SJCRH30 (cell line): ENCODE measurements at places on chromosomes 7 and 10. TPM values are rescaled to one million over a fixed set of nuclear protein-coding genes. Genes with fewer than 3 reads are reported as not detected.

GRCh38 chr7:44346063-44346462 is 20.7 kb upstream of the CAMK2B start:
- no peaks in the 10 kb centered on the region for H3K4me1 ChIP-seq
- no peaks in the 10 kb centered on the region for H3K27me3 ChIP-seq
- H3K36me3 ChIP-seq, result no peaks in the 10 kb centered on the region
- no peak overlapping the region for H3K27ac ChIP-seq
- no peak for DNase-seq
- H3K4me3 ChIP-seq, result no peak overlapping the region

- no peak overlapping the region for H3K27ac ChIP-seq
- H3K4me1 ChIP-seq, result no peaks in the 10 kb centered on the region
- H3K27me3 ChIP-seq, result no peaks in the 10 kb centered on the region
- H3K4me3 ChIP-seq, result no peak overlapping the region
- H3K36me3 ChIP-seq, result no peaks in the 10 kb centered on the region
These were observed 387.0 kb upstream of the SEMA3D start for GRCh38 chr7:85573844-85574243.

DNA sequence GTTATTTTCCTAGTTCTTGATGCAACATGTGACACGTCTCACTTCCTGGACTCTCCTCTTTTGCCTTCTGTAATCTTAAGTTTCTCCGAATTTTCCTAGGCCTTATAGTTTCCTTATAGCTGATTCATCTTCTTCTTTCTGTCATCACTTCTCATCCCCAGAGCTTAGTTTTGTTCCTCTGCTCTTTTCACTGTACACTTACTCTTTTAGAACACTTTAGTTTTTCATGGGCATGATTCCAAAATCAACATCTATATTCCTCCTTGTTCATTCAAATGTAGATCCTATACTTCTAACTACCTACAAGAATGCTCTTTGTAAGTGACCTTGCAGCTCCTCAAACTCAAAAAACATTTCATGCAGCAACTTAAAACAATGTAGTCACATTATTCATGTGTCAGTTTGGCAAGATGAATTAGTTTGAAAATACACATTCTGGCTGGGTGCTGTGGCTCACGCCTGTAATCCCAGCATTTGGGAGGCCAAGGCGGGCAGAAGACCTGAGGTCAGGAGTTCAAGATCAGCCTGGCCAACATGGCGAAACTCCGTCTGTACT is 13.1 kb upstream of the SLC26A3 start:
- no peaks in the 10 kb centered on the region; the same call in 1 of the 2 replicates for H3K27me3 ChIP-seq
- no peaks in the 10 kb centered on the region for H3K36me3 ChIP-seq
- H3K4me3 ChIP-seq, result no peak overlapping the region
- H3K4me1 ChIP-seq, result no peaks in the 10 kb centered on the region
- no peak for DNase-seq

DNA sequence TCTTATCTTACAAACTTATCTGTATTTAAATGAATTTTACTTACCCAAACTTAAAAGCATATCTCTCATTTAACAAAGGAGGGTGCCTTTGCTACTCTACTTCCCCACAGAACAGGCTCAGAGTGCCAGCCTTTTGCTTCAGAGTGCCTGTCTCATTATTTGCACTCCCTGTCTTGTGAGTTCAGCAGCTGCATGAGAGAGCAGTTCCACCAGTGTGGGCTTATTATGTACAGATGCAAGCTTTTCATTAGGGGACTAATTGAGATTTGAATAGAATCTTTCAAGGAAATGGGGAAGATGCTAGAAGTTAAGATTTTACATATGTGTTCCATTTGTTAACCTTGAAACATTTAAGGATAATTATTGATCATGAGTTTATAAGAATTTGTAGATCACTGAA is 310.2 kb upstream of the LRRN3 start:
- no peaks in the 10 kb centered on the region for H3K36me3 ChIP-seq
- H3K27me3 ChIP-seq, result no peaks in the 10 kb centered on the region
- H3K27ac ChIP-seq, result no peak overlapping the region
- H3K4me1 ChIP-seq, result no peaks in the 10 kb centered on the region
- no peak for DNase-seq

DNA sequence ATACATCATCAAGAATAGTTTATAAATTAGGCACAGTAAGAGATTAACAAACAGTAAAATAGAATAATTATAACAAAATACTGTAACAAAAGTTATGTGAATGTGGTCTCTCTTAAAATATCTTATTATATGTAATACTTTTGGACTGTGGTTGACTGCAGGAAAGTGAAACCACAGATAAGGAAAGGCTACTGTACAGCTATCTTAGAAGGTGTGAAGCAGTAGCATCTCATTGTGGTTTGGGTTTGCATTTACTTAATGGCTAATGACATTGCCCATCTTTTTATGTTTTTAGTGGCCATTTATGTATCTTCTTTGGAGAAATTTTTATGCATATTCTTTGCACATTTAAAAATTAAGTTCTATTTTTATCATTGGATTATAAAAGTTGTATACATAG is 296.4 kb upstream of the MAGI2 start:
- 0 out of 2 replicates have a peak, but pooled peaks cover 2% of the 10 kb centered on the region for H3K27me3 ChIP-seq

DNA sequence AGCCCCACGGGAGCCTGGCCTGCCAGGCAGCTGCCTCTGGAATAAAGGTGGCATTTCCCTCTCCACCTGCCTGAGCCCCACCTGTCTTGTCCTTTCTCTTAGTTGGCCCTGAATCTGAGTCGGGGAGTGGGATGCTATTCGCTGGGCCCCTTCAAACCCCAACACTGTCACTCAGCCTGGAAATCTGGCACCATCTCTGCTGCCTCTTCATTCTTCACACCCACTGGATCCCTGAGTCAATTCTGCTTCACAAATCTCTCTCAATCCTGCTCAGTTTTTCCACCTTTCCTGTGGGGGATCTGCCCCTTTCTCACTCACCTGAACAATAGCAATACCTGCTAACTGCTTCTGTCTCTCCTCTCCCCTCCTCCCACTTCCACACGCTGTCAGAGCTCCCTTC is 10.6 kb downstream of the CRTAC1 start:
- no peak overlapping the region for H3K4me3 ChIP-seq
- peaks cover 68% of the 10 kb centered on the region for H3K27me3 ChIP-seq
- H3K36me3 ChIP-seq, result no peaks in the 10 kb centered on the region

- no peak overlapping the region for H3K4me3 ChIP-seq
- no peak for DNase-seq
- no peaks in the 10 kb centered on the region for H3K4me1 ChIP-seq
These were observed 39.2 kb downstream of the CDC123 start for GRCh38 chr10:12235116-12235694.

GRCh38 chr10:49661140-49661856 is 18.2 kb upstream of the C10orf53 start:
- no peaks in the 10 kb centered on the region for H3K4me1 ChIP-seq
- H3K4me3 ChIP-seq, result no peak overlapping the region
- no peak for DNase-seq
- no peaks in the 10 kb centered on the region for H3K27me3 ChIP-seq
- no peaks in the 10 kb centered on the region for H3K36me3 ChIP-seq
- H3K27ac ChIP-seq, result no peak overlapping the region

DNA sequence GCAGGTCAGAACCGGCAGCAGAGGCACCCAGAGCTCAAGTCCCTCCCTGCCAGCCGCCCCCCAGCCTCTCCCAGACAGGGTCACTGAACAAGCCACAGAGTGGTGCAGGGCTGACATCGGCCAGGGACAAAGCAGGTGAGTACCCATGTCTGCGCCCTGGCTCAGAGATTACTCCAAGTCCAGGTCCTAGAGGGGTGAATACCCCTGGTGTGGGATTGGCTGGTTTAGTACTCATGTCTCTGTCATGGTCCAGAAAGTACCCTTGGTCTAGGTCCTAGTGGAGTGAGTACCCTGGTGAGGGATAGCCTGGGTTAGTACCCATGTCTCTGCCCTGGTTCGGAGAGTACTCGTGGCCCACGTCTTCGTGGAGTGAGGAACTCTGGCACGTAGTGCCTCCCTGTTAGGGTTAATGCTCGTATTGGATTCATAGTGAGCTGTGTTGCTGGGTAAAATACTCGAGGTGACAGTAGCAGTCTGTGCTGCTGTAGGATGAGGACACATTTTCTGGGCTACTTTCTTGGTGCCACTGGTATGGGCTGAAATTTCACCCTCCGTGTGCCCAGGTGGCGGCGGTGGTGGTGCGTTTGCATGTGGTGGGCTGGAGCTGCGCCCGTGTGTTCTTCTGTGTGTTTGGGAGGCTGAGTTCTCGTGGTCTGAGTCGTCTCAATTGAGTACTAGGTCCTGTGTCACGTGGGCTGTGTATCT is 25.5 kb upstream of the KNDC1 start:
- no peak for DNase-seq
- no peaks in the 10 kb centered on the region for H3K27me3 ChIP-seq
- H3K36me3 ChIP-seq, result no peaks in the 10 kb centered on the region
- H3K4me3 ChIP-seq, result no peak overlapping the region

The ANKRD2 gene
- total RNA-seq, result 0.26 and 0.51 TPM in 2 replicates

The SNCG gene
- total RNA-seq, result 38.1 and 55.5 TPM in 2 replicates

The TSC22D4 gene
- total RNA-seq, result 13.7 and 14.7 TPM in 2 replicates

DNA sequence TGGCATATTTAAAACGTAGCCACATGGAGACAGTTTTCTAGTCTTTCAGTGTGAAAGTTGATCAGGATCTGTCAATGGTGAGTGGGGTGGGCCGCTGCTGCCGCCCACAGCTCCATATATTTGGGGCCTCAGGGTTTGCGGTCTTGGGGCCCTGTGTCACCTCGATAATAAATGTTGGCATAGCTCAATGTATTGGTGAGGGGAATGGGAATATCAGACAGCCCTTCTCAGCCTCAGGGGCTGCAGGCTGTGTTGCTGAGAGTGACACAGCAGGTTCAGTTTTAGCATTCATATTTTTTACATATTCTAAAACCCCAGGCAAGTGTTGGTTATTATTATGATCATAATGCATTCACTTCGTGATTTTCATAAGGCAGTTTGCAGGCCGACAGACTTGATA is 5.3 kb downstream of the CDH23 start:
- H3K27me3 ChIP-seq, result no peaks in the 10 kb centered on the region
- no peak overlapping the region for H3K27ac ChIP-seq
- no peak overlapping the region for H3K4me3 ChIP-seq
- no peaks in the 10 kb centered on the region for H3K4me1 ChIP-seq

DNA sequence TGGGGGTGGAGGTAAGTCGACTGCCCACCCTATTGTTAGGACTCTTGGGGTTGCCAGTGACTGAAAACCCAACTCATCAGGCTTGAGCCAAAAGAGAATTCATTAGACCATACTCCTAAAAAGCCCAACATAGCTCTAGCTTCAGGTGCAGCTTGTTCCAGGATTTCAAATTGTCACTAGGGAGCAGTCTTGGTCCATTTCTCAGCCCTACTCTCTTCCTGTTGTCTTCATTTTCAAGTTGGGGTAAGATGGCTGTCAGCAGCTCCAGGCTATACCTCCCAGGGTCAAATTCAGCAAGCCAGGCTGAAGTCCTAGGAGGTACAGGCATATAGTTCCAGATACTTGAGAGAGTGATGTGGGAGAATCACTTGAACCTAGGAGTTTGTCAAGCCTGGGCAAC is 14.9 kb upstream of the COL13A1 start:
- DNase-seq, result no peak
- peaks cover 4% of the 10 kb centered on the region; the same call in 1 of the 2 replicates for H3K4me1 ChIP-seq
- H3K36me3 ChIP-seq, result no peaks in the 10 kb centered on the region
- no peaks in the 10 kb centered on the region for H3K27me3 ChIP-seq
- H3K27ac ChIP-seq, result no peak overlapping the region

The UBN2 gene
- 12.4 and 13.0 TPM in 2 replicates for total RNA-seq

The ANKRD30A gene
- not detected in 2 replicates for total RNA-seq

The KCP gene
- 0.20 and 0.38 TPM in 2 replicates for total RNA-seq

DNA sequence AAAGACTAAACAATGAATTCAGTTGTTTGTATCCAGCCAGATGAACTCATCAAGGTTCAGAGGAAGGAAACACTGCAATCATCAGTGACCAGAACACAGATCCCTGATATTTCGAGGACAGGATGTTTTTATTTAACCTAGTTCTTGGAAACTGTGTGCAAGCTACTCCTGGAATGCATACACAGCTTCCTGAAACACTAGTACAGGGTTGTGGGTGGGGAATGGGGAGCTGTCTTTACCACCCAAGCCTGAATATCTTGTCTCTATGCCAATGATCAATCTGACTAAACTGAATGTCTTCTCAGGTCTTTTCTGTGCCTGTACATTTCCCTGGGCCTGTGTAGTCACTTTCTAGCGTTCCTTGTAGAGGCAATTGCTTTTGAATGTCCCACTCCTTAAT is 374.6 kb downstream of the CALN1 start:
- no peak overlapping the region for H3K27ac ChIP-seq
- no peaks in the 10 kb centered on the region for H3K4me1 ChIP-seq
- no peaks in the 10 kb centered on the region for H3K36me3 ChIP-seq
- H3K27me3 ChIP-seq, result no peaks in the 10 kb centered on the region
- DNase-seq, result no peak

- H3K27ac ChIP-seq, result no peak overlapping the region
- no peak overlapping the region for H3K4me3 ChIP-seq
These were observed 93.6 kb downstream of the TMEM178B start for GRCh38 chr7:141167381-141167964.

DNA sequence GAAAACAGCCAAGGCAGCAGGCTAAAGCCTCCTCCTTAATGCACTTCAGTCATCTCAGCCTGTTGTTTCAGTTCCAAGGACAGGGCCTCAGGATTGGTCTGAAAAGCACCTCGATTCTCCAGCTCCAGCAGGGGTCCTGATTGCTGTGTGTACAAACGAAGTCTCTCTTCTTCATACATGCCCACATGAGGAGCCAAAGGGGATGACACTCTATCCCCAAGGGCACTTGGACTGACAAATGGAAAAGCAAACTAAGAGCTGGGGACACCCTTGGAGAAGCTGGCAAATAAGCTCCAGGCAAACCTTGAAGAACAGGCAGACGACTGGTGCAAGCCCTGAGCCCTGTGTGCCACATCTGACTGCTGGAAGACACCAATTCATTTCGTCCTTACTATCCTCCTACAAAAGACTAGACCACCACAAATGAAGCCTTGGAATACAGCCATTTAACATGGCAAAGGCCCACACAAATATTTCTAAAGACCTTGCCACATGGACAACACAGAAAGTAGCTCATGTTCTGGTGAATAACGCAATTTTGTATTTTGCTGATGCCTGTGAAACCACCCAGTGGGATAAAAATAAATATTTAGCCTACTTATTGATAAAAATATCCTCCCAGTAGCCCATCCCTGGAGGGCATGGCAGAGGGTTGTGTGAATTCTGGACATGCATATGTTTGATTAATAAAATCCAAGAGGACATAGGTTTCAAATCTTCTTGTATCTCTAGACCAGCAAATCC is 61.9 kb downstream of the PARD3 start:
- H3K27ac ChIP-seq, result no peak overlapping the region
- no peaks in the 10 kb centered on the region for H3K27me3 ChIP-seq
- H3K4me1 ChIP-seq, result peaks cover 7% of the 10 kb centered on the region; the same call in 1 of the 2 replicates
- no peak overlapping the region for H3K4me3 ChIP-seq
- H3K36me3 ChIP-seq, result no peaks in the 10 kb centered on the region

DNA sequence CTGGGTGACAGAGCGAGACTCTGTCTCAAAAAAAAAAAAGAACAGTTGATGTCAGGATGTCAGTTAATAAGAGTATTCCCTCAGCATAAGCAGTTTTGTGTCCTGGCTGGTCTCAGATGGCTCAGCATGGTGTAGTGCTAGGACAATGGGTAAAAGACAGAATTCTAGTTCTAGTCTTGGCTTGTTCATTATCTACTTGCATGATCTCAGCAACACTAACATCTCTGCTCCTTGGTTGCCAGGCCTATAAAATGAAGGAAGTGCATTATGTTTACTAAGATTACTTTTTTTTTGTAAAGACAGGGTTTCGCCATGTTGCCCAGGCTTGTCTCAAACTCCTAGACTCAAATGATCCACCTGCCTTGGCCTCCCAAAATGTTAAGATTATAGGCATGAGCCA is 84.3 kb upstream of the SP8 start:
- no peaks in the 10 kb centered on the region for H3K27me3 ChIP-seq
- no peak for DNase-seq
- no peaks in the 10 kb centered on the region for H3K36me3 ChIP-seq
- no peaks in the 10 kb centered on the region for H3K4me1 ChIP-seq

- H3K4me1 ChIP-seq, result no peaks in the 10 kb centered on the region
- no peaks in the 10 kb centered on the region for H3K36me3 ChIP-seq
- H3K27me3 ChIP-seq, result no peaks in the 10 kb centered on the region
- no peak for DNase-seq
- no peak overlapping the region for H3K4me3 ChIP-seq
- no peak overlapping the region for H3K27ac ChIP-seq
These were observed 23.2 kb upstream of the RADIL start for GRCh38 chr7:4906682-4907081.
